ENCODE measurements at places on chromosomes 2 and 18.

DNA sequence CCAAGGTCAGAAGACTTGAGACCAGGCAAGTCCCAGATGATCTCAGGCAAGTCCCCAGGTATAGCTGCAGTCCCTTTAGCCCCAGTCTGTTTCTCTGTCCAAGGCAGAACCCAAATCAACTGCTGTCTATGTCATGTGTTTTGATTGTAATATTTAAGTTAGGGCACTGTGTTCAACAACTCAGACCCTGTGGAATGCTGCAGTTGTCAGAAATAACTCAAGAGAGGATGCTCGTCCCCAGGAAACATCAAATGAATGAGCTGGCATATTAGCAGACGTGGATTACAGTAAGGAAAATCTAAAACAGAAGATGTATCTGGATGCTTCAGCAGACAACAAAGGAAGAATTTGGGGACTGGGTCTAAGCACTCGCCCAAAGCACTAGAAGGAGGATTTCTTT lies 70.1 kb downstream of the BCL11A start:
- DNase-seq: no peak

- no peak for DNase-seq
Observed at GRCh38 chr18:67308819-67309218, 207.7 kb downstream of the DSEL start.

- no peak for DNase-seq
Observed at GRCh38 chr2:75324861-75325284, 125.6 kb upstream of the TACR1 start.

- no peak for DNase-seq
Observed at GRCh38 chr2:85990084-85990483, 101.3 kb upstream of the ST3GAL5 start.

DNA sequence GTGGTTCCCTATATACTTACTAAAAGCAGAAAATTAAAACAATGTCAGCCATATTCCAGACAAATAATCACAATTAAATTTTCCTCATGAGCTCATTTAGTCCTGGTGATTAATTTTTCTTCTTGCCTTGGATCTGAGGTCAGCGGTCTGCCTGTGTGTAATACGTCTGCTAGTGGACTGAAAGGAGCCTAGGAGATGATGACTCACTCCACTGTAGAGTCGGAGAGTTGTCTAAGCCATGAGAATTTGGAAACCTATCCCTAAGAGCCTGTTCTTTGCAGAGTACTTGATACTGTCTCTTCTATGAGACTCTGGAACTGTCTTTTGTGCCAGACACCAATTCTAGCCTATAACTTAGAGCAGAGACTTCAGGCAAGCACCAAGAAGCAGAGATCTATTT lies 94.2 kb upstream of the RAB27B start:
- DNase-seq: no peak

Measured in ureter (tissue), 1 donor.